ENCODE measurements at places on chromosomes 12 and 14.

- no peak for DNase-seq
Measured at GRCh38 chr14:65010211-65010931, 23.7 kb downstream of the FNTB start.

DNA sequence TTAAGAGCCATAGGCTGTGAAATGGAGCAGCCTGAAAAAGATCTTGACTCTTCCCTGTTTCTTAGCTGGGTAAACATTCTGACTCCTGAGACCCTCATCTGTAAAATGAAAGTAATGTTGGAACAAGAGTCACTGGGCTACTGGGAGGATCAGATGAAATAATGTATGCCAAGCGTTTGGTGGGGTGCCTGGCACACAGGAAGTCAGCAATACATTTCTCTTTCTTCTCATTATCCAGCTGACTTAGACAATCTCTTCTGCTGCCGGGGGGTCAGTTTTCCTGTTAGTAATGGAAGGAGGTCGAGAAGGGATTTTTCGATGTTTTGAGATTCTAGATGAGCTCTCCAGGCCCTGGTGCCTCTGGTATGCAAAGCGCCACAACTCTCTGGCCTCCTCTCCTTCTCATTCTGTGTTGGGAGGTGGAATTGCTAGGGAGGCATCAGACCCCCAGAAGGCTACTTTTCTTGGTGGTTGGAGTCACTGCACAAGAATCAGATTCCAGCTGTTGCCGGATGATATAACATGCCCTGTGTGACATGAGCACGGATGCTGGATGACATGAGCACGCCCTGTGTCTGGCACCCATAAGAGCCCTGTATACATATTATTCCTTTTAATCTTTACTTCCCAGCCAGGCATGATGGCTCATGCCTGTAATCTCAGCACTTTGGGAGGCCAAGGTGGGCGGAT is 4.3 kb downstream of the OASL start:
- no peak for DNase-seq

DNA sequence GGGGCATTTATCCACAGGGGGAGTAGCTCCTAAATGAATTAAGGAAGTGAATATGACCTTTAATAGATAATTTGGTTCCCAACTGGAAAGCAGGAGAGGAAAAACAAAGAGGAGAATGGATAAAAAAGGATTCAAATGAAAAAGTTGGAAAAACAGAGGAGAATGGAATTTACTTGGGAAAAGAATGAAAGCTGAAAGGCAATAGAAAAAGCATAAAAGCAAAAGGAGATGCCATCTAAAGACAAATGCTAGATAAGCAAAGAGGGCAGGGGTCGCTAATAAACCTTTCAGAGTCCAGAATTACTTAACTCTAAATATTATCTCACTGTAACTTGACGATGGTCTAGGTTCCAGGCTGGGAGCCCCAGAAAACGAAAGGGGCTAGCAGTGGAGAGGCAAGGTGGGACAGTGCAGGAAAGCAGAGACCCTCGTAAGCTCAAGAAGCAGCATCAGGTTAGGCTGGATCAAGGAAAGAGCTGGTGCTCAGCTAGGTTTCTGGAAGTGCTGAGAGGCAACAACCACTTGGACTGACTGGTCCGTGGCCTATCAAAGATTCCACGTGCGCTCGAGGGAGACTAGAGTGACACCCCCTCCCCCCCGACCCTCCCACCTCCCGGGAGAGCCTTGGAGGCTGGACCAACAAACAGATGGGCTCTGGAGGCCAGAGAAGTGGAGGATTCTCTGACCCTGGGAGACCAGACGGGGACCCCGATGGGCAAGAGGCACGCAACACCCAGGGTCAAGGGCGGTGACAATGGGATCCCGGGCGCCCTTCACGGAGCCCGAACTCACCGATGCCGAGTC is 1.2 kb downstream of the SLC2A13 start:
- DNase-seq, result peak; percentile 4

GRCh38 chr12:119204131-119204530 is 25.4 kb downstream of the HSPB8 start:
- DNase-seq, result no peak

GRCh38 chr12:43392116-43392515 is 159.9 kb downstream of the ADAMTS20 start:
- no peak for DNase-seq

- no peak for DNase-seq
Measured at GRCh38 chr14:61557854-61558253, 137.5 kb upstream of the HIF1A start.

DNA sequence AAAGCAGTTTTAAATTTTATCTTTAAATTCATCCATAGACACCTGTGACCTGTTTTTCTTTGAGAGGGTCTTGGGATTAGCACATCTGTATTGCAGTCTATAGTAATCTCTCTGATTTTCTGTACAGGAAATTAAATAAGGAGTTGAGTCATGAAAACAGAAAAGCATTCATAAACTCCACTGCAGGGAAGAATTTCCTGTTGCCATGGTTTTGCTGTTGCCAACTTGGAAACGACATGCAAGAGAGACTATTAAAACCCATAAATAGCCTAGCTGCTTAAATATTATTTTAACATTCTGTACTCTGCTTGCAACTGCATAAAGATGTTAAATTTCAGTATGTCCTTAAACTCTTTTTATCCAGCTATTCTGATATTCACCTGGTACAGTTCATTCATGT is 281.0 kb upstream of the RGS6 start:
- DNase-seq, result no peak

DNA sequence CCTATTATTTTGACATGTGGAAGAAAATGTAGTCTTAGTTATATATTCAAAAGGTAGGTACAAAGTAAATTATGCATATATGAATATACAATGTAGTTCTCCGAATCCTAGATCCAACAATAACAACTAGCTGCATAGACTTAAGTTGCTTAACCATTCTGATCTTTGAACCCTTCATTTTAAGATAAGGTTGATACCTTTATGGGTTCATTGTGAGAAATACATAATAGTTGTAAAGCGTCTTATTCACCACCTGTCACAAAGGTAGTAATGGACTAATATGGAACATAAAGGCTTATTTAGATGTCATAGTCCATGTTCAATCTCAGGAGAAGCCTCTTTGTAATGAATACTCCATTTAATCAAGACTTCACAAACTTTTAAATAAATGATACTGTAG is 263.6 kb downstream of the TMTC2 start:
- DNase-seq, result no peak

DNA sequence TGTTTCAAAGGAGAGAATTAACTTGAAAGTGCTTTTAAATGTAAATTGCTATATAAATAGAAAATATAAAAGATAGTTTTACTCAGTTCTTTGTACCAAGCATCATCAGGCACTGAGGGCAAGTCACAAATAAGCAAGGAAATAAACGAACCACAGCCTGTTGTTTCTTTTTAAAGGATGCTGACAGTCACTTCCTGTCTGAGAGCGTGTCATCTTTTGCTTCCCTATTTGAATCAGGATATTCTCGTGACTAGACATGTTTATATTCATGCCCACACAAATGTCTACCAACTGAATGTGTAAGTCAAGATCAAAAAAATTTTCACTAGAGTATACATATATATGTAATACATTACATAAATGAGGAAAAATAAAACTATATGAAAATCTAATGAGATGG is 31.4 kb upstream of the SLC2A13 start:
- peak; percentile 12 for DNase-seq

DNA sequence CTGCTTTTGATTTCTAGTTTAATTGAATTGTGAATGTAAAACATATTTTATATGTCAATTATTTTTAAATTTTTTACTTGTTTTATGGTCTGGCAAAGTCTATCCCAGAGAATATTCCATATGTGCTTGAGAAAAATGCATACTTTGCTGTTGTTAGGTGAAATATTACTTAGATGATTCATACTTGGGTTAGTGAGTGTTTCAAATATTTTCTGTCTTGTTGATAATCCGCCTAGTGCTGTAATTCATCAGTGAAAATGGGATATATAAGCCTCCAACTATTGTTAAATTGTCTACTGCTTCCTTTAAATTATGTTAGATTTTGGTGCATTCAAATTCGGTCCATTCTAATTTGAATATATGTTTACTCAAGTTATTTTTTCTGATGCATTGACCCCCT is 395.5 kb downstream of the LRFN5 start:
- no peak for DNase-seq

GRCh38 chr14:99562856-99563748 is 40.9 kb downstream of the CCDC85C start:
- peak; percentile 33 for DNase-seq

GRCh38 chr12:22687361-22688076 is 62.5 kb downstream of the ETNK1 start:
- DNase-seq, result no peak

- no peak for DNase-seq
Measured at GRCh38 chr12:41736436-41736835, 408.2 kb downstream of the GXYLT1 start.

- DNase-seq, result no peak
Measured at GRCh38 chr14:73502017-73502619, 11.4 kb downstream of the RIOX1 start.

DNA sequence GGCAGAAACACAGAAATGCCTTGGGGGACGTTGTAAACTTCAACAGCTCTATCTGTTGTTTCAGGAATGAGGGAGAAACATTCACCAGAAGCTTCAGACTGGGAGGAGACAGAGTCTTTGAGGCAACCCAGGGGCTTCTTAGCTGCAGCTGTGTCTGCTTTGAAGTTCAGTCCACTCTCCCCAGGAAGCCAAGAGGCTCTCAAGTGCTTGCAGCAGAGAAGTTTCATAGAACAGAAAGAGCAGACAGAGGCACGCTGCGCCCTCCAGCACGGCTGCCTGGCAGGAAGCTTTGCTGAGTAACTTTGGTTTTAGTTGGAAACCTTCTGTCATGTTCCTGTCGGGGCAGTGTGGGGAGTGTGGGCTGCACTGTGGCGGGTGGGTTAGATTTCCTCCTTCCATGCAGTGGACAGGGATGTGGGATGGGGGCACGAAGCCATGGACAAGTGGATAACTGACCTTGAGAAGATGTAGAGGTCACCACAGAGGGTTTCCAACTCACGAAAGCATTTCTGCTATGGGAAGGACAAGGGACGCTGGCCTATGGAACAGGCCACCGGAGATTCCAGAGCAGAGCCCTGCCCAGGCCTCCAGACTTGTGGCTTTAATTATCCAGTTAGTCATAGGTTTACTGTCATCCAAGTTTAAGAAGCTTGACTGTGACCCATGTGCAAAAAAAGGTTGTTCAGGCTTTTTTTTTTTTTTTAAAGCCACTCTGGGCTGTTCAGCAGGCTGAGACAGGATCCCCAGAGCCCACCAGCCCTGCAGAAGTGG is 107.7 kb downstream of the ARF6 start:
- peak; percentile 62 for DNase-seq

- DNase-seq, result no peak
Measured at GRCh38 chr14:90660865-90661570, 155.2 kb downstream of the TTC7B start.

DNA sequence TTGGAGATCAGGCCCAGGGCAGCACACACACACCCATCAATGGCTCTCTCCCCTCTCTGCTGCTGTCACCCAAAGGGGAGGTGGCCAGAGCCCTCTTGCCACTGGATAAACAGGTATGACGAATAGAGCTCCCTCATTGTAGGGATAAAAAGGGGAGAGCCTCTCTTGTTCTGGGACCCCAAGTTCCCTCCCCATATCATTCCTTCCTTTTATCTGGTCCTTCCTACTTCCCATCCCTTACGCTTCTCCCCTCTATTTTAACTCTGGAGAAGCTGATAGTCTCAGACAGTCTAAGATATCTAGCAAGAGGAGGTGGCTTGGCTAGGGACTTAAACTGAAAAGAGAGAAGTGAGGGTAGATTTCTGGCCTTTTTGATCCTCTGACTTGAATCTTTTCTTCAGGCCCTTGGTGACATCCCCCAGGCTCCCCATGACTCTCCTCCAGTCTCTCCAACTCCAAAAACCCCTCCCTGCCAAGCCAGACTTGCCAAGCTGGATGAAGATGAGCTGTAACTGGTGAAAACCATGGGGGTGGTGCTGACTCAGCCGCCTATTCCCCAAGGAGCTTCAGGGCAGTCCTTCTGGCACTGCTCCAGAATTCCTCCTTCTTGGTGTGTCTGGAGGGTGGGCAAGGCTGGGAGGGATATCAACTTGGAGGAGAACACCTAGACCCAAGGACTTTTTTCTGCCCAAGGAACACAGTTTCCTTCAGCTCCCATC is 5.3 kb downstream of the ARHGEF25 start:
- DNase-seq, result peak; percentile 56

GRCh38 chr14:89899917-89900663 is 54.4 kb downstream of the EFCAB11 start:
- peak; percentile 22 for DNase-seq

GRCh38 chr12:6548966-6549683 is 6.7 kb downstream of the IFFO1 start:
- DNase-seq, result no peak

- DNase-seq, result no peak
Measured at GRCh38 chr12:1281683-1282366, 290.8 kb downstream of the ERC1 start.

- DNase-seq, result peak; percentile 46
Measured at GRCh38 chr12:1594006-1594260, 448 bp downstream of the FBXL14 start.

- DNase-seq, result no peak
Measured at GRCh38 chr14:52318826-52319645, 4.9 kb downstream of the PTGER2 start.

DNA sequence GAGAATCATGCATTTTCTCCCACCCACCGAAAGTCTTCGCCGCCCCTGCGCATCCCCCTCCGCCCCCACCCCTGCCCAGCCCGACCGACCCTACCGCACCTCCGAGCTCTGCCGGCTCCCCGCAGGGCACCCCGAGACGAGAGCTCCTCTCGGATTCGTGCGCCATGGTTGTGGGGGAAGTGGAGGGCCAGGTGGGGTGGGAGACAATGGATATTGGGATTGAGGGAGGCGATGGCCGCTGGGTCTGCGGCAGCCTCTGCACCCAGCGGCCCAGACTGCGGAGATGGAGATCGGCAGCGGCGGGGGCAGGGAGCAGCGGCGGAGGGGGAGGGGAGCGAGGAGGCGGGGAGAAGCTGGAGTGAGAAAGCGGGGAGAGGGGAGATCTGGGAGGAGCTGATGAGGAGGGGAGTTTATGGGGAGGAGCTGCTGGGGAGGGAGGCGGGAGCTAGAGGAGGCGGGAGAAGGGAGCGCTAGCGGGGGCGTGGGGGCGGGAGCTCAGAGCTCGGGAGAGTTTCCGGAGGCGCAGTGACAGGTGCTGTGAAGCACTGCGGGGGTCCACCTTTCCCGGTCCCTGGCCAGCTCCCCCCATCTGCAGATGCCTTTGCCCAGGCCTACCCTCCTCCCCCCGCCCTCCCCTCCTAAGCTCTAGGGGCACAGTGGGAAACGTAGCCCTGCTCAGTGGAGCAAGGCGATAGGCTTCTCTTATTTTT is at the start of gene SALL2:
SALL2 (minus strand) TSS at position 385 of the 710 bp plus-strand sequence; CDS start at position 166, 219 bp downstream.
- DNase-seq, result peak; percentile 38

DNA sequence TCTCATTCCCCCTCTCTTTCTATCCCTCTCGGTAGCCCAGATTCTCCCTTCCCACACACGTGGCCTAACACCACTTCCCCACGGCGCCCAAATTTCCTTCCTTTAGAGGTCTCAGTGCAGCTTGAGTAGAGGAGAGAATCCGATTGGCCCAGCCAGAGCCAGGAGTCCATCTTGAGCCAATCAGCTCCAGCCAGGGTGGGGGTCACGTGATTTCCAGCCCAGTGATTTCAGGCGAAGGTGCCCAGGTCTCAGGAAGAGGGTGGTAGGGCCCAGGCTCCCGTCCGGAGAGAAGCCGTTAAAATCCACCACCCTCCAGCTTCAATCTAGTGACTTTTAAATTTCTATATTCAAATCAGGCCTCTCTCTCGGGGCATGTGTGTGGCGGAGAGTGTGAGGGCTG is 45.2 kb upstream of the MYL2 start:
- peak; percentile 16 for DNase-seq
